Left lobe of liver (tissue), 2 donors: ENCODE measurements at places on chromosomes 3 and 15. TPM values are rescaled to one million over a fixed set of nuclear protein-coding genes. Genes with fewer than 3 reads are reported as not detected.

The GOLGA8G gene
- not detected for total RNA-seq

DNA sequence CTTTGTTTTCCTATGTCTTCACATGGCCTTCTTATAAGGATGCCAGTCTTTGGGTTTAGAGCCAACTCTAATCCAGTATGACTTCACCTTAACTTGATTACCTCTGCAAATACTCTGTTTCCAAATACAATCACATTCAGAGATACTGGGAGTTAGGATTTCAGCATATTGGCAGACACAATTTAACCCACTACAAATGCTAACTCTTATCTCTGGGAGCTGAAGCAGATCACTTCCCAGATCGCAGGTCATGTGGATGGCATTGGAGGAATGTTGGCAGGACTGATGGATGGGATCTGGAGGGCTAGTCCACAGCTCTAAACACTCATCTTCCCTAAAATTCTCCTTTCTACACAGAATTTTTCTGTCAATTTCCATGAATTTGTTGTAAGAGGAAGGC, 46.2 kb upstream of the ADGRG7 start:
- no peak for DNase-seq

The ADPRH gene
- 4.1 TPM for total RNA-seq

The SAXO2 gene
- 0.58 TPM for total RNA-seq

The HIGD2B gene
- total RNA-seq, result not detected

DNA sequence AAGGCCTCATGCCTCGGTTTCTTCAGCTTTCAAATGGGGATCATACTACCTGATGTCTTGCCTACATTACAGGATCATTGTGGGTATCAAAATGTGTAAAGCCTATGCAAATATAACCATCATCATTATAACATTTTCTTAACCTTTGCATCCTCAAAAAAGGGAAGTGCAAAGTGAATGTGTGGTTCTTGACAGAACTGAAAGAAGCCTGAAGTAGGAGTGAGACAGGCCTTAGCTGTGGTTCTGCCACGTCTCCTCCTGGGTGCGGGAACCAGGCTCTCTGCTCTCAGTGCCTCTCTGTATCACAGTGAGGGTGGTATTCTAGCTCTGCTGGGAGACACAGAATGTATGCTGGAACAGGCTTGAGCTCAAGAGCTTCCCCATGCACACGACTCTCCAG, 316.9 kb upstream of the ICE2 start:
- DNase-seq, result no peak

DNA sequence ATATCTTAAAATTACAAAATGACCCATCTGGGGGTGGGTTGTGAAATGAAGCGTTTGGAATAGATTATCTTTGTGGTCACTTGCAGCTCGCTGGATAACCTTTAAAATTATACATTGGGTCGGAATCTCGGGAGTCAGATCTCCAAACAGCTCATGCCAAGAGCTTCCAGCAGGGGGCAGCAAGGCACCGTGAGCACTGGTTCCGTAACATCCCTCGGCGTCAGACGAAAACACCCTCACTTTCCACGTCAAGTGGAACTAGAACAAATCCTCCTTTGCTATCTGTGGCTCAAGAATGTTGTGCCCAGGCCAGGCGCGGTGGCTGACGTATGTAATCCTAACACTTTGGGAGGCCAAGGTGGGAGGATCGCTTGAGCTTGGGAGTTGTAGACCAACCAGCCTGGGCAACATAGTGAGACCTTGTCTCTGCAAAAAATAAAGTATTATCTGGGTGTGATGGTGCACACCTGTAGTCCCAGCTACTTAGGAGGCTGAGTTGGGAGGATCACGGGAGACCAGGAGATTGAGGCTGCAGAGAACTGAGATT, 31.1 kb downstream of the UMPS start:
- DNase-seq, result peak; percentile 85

The LCTL gene
- total RNA-seq, result not detected

DNA sequence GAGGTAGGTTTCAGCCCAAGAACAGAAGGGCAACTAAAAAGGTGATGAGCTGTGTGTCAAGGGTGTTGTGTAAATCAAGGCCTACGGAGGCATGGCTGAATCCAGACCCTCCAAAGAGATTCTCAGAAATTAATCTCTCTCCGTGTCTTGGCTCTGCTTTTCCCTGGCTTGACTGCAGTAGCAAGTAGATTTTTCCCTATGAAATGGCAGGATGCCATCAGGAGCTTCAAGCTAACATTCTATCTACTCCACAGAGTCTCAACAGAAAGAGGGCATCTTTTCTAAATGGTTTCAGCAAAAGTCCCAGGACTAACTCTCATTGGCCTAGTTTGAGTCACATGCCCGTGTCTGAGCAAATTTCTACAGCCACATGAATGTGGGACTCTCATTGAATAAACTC, 58.3 kb downstream of the LSM3 start:
- DNase-seq, result no peak

DNA sequence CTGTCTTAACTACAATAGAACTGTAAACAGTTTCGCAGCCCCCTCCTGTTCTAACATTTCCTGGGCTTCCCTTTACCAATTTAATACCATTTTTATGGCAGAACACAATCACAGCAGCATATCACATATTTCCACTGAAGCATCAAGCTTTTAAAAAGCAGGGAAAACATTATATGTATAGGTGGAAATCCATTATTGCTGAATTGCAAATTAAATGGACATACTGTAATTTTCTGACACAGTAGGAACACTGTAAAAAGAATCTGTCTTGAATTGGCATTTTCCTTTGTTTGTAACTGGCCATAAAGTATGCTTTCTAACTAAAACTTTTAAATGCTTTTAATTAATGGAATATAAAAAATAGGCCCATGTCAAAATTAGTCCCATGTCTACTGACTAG, 1385.8 kb downstream of the SI start:
- no peak for DNase-seq

The FBXW12 gene
- not detected for total RNA-seq

The FAM81A gene
- not detected for total RNA-seq

The BCL2A1 gene
- total RNA-seq, result 0.58 TPM

DNA sequence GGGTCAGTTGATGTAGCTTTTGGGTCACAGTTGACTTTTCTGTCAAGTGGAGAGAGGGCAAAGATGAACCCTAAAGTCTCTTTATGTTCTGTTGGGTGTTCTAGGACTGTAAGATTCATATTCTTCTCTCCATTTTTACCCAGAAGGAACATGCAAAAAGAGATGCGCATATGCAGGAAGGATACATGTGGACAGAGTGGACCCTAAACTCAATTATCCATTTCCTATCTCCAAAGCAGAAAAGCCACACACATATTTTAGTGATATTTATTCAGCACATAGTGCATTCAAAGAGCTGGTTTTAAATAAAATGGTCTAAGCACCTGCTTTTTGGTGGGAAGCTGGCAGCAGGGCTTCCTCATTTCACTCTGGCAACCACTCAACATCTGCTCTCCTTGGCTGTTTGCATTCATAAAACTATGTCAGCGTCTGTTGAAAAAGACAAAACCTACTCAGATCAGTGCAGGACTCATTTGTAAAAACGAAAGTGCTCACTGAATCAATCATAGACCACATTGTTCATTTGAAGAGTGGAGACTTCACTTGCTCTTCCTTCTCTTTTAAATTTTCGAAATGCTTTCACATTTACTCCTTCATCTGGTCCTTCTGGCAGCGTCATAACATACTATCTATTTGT, 96.6 kb downstream of the SEMA6D start:
- DNase-seq, result no peak

The ELL3 gene
- 2.4 TPM for total RNA-seq

DNA sequence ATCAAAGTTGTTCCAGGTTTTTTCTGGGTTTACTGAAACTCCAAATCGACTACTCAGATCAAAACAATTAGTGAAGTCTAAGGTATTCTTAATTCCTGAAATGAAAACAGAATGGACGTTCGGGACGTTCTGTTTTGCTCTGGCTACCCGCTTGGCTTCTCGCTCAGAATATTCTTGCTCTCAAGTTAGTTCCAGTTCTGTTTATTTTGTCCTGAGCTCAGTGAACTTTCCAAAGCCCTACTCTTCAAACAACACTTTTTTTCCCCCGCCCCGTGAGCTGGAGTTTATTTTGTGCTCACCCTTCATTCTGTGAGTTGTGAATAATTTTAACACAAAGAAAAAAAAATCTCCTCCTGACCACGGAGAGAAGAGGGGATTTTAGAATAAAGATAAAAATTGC, 72.6 kb downstream of the SAMMSON start:
- peak; percentile 47 for DNase-seq

DNA sequence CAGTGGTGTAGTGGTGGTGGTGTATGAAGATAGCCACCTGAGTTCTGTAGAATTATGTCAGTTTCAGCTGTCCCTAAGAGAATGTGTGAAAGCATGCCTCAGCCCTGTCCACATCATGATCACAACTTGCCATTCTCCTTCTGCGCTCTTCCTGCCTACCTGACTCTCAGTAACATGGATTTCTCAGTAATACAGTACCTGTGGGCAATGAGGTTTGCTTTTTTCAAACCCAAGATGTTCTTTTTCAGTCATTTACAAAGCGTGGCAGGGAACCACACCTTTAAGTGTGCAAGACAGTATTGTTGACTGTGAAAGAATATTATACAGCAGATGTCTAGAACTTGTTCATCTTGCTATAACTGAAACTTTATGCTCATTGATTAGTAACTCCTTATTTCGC, 38.9 kb downstream of the PSMD6 start:
- no peak for DNase-seq

DNA sequence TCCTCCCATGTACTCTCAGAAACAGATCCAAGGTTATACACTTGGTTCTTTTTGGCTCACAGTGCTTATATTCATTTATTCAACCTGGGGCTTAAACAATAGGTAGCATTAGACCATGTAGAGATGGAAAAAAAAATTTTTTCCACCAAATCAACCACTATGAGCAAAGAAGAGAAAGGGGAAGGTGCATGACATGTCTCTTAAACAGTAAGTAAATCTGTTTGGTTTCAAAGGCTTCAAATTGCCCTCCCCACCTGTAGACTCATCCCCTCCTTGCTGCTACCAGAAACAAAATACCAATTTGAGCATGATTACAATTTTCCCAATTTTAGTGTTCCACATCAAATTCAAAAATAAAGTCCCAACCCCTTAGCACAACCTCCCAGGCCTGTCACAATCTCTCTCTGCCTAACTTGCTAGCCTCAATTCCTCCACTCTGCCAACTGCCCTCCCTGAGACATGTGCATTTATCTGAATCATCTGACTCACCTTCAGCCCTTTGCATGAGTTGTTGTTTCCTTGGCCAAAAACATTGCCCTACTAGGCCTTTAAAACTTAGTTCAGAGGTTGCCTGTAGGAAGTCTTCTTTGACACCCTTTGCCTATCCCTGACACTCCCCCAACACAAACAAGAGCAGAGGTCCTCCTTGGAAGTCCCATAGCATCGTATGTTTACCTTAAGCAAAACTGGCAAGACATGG, 30.3 kb upstream of the TSC22D2 start:
- no peak for DNase-seq

DNA sequence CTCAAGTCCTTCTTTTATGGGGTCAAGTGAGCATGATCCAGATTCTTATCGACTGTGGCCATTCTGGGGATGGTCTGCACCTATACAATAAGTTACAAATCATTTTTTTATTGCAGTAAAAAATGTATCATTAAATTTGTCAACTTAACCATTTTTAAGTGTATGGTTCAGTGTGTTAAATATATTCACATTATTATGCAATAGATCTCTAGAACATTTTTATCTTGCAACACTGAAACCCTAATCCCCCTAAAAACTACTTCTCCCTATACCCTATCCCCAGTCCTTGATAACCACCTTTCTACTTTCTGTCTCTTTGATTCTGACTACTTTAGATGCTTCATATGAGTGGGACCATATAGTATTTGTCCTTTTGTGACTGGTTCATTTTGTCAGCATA, 10.4 kb upstream of the BOC start:
- no peak for DNase-seq

The PARP9 gene
- 39.0 TPM for total RNA-seq

GRCh38 chr3:173789530-173790162, 392.1 kb downstream of the NLGN1 start:
- DNase-seq, result no peak

DNA sequence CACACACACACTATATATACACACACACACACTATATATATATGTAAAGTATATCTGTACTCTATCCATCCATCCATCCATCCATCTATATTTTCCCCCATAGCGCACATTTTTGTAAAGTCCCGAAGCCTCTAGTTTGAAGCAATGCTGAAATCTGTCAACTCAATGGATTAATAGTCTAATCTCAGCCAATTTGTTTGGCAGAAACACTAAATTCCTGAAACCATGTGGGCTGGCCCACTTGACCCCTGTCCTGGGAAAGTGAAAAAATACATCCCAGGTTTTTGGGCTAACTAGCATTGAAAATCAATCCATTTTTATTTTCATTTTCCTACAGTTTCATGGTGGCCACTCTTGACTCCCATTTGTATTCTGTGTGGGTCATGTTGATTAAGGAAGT, 166.7 kb downstream of the SLCO3A1 start:
- DNase-seq, result no peak

DNA sequence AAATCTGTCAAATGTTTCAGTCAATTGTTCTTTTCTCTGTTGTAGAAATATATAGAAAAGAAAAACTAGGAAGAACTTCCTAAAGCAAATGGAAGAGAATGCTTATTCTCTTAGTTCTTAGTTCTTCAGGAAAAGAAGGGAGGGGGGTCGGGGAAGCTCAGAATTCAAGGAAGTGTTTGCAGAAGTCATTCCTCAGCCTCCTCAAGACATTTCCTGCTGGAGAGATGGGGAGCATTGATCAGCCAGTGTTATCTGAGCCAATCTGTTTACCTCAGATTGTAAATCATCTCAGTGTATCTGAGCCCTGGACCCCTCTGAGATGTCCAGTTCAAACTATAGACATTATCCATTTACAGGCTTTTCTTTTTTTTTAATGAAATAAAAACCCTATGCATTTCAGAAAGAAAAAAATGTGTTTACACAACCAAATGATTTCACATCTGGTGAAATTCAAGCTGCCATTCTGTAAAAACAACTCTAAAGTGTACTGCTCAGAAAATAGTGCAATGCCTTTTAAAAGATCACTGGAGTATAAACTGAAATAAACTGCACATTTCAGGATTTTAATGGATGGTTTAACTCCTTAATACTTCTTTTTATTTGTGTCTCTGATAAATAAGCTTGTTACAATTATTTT, 460.7 kb downstream of the ROBO1 start:
- no peak for DNase-seq

The FGF12 gene
- total RNA-seq, result 0.63 TPM

The ARHGAP31 gene
- 2.9 TPM for total RNA-seq

The SLC12A1 gene
- not detected for total RNA-seq

The MED12L gene
- total RNA-seq, result 0.15 TPM

- no peak for DNase-seq
Measured at GRCh38 chr3:112744825-112745566, 101.7 kb downstream of the CD200R1L start.

DNA sequence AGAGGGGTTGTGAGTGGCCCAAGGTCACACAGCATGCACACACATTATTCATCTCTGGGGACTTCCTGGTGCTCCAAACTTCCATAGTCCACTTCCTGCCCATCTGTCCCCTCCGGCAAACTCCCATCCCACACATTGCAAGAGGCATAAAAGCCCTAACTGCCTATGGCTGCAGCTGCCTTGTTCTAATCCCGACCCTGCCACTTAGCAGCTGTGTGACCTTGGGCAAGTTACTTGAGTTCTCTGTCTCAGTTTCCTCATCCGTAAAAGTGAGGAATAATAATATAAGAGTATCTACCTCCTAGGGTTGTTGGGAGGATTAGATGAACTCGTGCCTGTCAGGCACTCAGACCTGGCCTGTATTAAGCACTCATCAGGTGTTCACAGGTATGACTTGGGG, 84.2 kb downstream of the SMAD6 start:
- no peak for DNase-seq

GRCh38 chr3:16124636-16125035, 49.8 kb upstream of the GALNT15 start:
- no peak for DNase-seq
